ENCODE measurements at places on chromosomes 7 and 10.

DNA sequence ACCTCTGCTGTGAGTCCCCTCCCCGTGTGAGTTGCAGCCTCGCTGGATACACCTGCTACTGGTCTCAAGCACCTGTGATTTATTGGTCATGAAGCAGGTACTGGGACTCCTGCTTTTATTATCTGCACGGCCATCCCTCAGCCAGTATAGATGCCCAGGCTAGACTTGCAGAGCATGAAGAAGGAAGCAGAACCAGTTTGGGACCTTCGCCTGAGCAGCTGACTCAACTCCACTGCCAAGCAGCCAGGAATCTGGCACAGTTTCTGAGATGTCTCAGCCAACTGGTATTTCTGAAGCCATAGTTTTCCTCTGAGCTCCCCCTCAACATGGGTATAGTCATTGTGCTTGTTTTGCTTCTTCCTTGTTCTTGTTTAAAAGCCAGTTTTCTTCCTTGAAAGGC is 28.0 kb upstream of the SLC39A12 start:
- DNase-seq = no peak

DNA sequence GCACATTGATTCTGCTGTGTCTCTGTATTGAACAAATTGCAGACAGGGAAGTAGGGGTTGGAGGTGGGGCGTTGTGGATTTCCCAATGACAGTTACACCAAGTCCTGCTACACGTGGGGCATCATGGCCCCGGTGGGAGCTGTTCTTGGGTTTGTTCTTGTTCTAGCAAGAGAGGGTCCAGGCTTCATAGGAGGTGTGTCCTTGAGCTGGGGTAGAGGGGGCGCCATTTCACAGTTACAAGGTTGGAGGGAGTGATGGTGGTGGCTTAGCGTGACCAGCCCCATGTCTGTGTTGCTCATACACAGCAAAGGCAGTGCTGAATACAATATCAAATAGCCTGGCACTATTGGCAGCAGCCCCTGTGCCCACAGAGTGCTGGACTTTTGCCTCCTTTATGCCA is 15.7 kb downstream of the SH2D4B start:
- DNase-seq = no peak

GRCh38 chr10:110138197-110138812 is 69.1 kb upstream of the MXI1 start:
- no peak for DNase-seq

GRCh38 chr10:109665321-109665720 is 258.0 kb downstream of the XPNPEP1 start:
- no peak for DNase-seq

GRCh38 chr7:92133133-92133736 is 1.0 kb downstream of the CYP51A1 start:
- no peak for DNase-seq

- no peak for DNase-seq
Observed at GRCh38 chr10:133405844-133406527, 12.0 kb downstream of the MTG1 start.

- no peak for DNase-seq
Observed at GRCh38 chr7:39615350-39615975, 7.9 kb upstream of the RALA start.

DNA sequence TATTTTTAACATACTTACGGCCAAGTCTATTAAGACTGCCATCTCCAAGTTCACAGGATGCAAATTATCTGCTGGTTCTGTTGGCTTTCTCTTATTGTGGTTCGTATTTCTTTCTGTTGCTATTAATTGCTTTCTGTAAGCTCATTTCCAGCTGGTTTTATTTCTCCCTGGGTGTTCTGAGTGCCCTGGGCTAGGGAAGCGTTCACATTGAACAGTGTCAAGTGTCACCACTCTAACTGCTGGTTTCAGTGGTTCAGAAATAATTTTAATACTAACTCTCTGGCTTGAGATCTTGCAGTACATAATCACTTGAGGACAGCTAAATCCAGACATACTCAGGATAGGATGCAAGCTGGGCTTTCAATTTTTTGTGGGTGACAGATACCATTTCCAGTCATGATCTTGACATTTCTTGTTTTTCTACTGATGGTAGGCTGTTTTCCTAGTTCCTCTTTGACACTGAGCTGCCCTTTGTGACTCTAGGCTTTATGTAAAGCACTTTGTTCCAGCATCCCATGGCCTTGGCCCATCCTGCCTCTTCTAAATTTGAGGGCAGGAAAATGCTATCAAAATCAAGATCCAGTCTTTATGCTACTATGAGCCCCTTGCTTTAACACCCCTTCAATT is 117.6 kb downstream of the SNX13 start:
- no peak for DNase-seq

GRCh38 chr7:40964610-40965009 is 738.3 kb downstream of the INHBA start:
- no peak for DNase-seq

GRCh38 chr10:118581340-118581739 is 14.1 kb downstream of the PRLHR start:
- DNase-seq = no peak

- DNase-seq = no peak
Observed at GRCh38 chr7:77570330-77571011, 33.4 kb downstream of the PTPN12 start.

- DNase-seq = no peak
Observed at GRCh38 chr7:99505324-99505662, 831 bp downstream of the ZKSCAN5 start.

GRCh38 chr7:31432836-31433340 is 81.0 kb upstream of the ITPRID1 start:
- DNase-seq = no peak

DNA sequence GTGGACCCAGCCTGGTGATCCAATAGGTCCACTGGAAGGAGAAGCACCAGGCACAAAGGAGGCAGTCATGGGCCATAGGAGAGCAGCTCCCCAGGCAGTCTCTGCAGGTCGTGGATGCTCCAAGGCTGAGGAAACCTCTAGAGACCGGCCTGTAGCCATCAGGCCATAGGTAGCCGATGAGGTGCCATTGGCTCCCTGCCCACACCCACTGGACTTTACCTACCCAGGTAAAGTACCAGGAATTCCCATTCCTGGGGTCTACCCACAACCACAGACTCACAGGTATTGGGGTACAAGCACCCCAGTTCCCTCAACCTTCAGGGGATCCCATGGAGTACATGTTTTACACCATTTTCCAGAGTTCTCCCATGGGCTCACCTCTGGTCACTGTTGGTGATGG is 188.0 kb upstream of the TCERG1L start:
- no peak for DNase-seq

DNA sequence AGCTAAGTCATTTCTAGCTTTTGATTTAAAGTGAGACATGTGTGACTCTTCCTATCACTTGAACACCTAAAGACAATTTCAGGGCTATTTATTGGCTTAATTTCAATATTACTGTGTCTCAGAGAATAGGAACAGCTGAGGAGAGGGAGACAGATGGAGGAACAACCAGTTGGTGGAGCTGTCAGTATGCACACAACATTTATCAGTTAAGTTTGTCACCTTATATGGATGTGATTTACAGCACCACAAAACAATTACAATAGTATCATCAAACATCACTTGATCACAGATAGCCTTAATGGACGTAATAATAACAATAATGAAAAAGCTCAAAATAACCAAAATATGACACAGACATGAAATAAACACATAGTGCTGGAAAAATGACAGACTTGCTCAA is 129.6 kb downstream of the NPSR1 start:
- DNase-seq = no peak

GRCh38 chr10:110107887-110108286 is 99.5 kb upstream of the MXI1 start:
- no peak for DNase-seq

DNA sequence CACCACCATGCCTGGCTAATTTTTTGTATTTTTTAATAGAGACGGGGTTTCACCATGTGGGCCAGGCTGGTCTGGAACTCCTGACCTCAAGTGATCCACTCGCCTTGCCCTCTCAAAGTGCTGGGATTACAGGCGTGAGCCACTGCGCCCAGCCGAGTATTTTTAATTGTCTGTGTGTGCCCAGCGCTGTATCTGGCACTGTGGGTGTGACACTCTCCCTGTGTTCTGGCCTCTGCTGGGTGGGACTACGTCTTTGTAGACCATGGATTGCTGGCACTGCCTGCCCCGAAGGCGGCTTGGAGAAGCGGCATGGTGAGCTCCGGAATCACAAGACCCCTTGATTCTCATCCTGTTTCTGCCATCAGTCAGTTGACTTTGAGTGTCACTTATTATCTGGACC is 136.2 kb downstream of the CDH23 start:
- DNase-seq = no peak

DNA sequence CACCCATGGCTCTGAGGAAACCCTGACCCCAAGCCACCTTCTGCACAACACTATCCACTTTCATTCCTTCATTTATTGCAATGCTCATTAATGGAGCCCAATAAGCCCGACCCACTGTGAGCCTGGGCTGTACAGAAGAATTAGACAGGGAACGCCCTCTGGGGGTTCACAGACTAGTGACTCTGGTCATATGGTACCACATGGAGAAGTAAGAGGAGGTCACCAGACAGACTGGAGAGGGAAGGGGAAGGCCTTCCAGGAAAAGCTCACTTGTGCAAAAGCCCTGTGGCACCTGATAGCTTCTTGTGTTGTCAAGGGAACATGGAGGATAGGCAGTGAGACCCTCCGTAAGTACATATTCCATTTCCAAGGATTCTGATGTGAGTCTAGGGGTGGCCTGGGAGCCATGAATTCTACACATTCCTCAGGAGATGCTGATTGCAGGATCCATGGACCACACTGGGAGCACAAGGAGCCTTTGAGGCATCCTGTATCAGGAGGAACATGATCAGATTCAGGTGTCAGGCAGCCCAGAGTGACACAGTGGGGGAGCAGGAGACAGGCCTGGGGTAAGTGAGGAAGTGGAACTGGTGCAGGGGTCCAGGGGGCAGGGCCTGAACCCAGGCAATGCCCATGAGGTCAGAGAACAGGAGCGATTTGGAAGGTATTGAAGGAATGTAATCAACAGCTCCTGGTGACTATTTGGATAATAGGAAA is 19.9 kb downstream of the TMEM72 start:
- DNase-seq = no peak

DNA sequence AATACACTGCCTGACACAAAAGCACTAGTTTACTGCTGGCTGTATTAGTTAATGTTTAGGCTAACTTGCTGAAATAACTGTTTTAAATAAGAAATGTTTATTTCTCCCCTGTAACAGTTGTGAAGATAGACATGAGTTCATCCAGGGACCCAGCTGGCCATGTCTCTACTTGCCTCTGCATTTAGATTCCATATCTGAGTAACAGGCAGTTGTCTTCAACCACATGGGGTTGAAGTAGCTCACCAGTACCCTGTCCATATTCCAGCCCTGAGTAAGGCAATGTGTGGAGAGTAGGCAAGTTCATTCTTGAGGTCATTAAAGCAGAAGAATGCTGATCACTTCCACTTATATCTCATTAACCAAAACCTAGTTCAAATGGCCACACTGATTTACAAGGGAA is 31.1 kb upstream of the RSBN1L start:
- DNase-seq = no peak
